ENCODE measurements at places on chromosomes 5 and 9.

DNA sequence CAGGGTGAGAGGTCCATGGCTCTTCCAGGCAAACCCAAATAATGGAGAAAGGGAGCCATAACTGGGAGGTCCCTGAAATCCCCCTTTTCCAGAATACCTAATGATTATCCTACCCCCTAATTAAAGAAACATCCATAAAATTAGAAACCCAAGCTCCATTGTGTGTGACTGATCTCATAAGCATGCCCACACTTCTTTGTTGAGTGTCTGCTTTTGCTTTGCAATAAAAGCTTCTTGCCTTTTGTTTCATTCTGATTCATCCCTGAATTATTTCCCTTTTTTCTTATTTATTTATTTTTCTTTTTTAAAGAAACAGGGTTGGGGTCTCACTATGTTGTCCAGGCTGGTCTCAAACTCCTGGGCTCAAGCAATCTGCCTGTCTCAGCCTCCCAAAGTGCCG lies 33.1 kb downstream of the BTF3 start:
- DNase-seq: no peak

DNA sequence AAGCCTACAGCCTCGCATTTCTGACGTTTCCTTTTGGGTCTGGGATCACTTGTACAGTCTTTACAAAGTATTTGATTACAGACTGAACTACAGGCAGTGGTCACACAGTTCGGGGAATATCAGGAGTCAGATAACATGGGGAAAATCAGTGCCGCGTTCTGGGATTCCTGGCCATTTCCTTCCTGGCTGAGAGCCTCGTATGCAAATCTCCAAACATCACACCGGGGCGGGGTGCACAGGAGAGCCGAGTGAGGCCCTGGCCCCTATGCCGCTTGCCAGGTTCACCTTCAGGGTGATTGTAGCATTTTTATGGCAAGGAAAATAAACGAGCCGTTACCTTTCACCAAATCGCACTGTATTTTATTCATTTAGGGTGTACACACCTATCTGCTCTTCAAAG lies 29.6 kb upstream of the SLC9A3 start:
- DNase-seq: no peak

- no peak for DNase-seq
Measured at GRCh38 chr5:178289438-178289837, 56.8 kb upstream of the PHYKPL start.

DNA sequence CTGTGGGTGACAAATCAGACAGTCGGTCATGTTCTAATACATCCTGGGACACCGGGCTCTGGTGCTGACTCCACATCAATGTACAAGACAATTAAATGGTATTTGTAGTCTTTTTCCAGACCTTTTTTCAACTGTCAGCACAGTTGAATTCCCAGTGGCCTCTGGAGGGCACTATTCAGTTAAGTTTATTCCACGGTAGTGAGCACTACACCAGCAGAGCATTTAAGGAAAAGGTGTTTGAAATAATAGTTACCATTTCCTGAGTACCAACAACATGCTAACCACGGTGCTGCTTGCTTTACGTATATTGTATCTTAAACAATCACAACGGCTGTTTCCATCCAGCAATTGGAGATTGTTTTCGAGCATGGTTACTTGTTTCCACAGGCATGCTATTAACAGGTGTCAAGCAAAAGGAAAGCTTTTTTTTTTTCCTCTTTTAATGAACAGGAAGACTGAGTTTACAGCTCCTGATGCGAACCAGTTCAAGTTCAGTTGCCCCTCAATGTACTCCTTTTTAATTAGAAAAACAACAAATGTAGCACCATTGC lies 186.7 kb downstream of the PDZD2 start:
- DNase-seq: peak; percentile 40

DNA sequence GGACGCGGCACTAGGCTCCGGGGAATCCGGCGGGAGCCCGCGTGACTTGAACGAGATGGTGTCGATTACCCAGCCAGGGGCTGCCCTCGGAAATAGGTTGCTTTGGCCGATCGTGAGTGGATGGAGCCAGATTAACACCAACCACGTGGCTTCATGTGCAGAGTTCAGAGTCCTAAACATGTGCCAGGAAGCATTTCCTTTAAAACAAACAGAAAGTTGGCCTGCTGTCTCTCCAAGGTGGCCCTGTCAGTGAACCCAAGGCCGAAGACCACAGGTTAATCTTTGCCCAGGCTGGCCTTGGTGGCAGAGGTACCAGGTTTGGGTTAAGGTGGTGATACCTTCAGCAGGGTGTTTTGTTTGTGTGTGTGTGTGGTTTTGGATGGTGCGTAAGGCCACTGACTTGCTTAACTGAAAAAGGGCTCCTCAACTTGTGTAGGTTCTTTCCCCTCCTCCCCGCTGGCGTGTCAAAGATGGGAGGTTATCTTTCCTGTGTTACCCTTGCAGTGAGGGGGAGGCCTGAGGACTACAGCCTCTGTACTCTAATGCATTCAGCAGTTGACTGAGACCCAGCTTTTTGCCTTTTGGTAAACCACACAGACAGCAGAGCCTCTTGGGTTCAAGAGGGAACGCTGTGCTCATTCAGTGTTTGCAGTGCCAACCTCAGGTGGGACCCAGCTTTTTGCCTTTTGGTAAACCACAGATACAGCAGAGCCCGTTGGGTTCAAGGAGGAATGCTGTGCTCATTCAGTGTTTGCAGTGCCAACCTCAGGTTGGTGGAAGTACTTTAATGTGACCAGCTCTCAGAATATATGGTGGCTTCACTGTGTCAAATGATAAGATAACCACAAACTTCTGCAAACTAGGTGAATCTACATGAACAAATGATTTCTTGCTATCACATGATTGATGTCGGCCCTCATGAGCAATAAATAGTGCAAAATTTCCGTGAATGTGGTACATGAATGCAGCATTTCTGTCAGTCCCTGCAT lies 1.4 kb downstream of the IQGAP2 start:
- no peak for DNase-seq

DNA sequence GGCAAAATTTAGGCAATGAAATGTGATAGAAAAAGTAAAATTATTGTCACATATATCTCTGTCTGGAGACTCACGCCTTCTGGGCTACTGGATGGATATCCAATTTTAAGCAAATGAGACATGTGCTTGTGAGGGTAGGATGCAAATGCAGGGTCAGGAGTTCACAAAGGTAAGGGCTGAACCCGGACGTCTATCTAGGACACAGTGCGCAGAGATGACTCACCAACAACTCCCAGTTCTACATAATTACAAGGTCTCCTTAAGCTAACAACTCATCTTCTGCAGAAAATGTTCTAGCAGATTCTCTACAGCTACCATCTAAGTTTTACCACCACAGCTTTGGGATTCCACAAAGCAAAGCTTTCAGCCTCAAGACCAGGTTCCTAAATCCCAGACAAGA lies 160.5 kb downstream of the ENTREP1 start:
- no peak for DNase-seq

GRCh38 chr9:116998305-116998704 lies 311.2 kb downstream of the TRIM32 start:
- DNase-seq: no peak

GRCh38 chr9:36542355-36542754 lies 30.3 kb upstream of the MELK start:
- DNase-seq: no peak

DNA sequence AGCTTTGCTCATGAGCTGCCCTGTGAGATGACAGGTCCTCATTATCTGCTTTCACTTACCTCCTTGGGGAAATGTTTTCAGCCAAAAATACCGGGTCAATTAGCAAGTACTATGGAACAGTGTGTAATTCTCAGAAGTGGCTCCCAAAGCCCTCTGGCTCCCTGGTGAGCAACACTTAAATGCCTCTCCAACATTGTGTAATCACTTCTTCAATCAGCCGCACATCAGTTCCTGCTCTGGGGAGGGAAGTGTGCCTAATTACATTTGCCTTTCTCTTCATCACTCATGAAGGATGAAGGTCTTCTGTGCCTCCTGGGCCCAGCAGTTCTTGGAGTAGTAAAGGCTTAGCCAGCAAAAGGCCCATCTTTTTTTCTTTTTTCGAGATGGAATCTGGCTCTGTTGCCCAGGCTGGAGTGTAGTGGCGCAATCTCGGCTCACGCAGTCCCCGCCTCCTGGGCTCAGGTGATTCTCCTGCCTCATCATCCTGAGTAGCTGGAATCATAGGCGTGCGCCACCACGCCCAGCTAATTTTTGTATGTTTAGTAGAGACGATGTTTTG lies 23.1 kb downstream of the NIM1K start:
- DNase-seq: no peak

DNA sequence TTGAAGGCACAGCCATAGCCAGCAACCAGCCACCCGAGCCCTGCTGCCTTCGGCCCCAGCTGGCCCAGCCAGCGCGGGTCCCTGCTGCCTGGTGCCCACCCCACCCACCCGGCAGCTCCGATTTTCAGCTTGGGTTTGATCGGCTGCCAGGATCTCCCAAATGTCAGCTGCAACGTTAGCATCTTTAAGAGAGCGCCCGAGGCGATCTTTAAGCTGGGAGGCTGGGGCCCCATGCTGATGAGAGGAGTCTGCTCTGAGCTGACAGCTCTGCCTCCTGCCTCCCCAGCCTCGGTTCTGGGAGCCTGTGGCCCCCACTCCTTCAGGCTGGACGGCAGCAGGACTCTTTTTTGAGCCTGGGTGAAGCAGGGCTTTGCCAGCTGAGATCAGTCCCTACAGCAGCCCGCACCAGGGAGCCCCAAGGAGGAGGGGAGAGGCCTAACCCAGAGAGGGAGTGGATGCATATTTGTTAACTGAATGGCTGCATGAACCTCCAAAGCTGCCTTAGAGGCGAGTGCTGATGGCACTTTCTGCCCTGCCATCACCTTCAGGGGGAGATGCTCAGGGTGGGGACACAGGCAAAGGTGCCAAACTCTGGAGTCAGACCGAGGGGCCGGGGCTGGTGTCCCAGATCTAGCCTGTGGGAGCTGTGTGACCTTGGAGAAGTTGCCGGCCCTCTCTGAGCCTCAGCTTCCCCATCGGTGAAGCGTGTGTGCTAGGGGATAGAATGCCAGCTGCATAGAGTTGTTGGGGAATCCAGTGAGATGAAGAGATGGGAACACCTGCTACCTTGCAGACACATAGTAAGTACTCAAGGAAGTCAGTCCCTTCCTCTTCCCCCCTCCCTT lies 165.5 kb downstream of the C9orf50 start:
- DNase-seq: no peak

DNA sequence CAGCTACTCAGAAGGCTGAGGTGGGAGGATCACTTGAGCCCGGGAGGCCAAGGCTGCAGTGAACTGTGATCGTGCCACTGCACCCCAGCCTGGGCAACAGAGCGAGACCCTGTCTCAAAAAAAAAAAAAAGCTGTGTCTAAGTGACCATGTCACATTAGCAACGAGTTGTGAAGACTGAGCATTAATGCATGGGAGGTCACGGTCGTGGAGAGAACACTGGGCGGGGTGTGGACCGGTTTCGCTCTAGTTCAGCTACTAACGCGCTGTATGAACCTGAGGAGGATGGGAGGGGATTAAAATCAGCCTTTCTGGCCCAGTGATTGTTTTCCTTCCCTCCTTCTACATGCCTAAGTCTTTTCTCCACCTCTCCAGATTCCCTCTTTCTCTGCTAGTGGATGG lies 56.7 kb upstream of the CARTPT start:
- DNase-seq: no peak

DNA sequence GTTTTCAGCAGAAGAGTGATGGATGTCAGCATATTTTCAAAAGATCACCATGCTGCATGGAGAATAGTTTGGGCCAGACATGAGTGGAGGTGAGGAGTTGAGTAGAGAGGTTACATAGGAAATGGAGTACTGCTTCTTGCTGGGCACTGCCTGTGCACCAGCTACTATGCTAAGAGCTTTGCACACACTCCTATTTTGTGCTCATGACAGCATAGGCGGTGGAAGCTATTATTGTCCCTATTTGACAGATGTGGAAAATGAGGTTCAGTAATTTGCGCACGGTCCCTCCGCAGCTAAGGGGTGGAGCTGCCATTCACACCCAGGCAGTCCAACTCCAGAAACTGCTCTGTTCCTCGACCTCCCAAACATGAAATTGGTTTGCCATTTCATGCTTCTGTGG lies 67.8 kb downstream of the ENTREP1 start:
- DNase-seq: no peak

GRCh38 chr5:172885597-172886340 lies 51.7 kb downstream of the ERGIC1 start:
- DNase-seq: no peak

- DNase-seq: no peak
Measured at GRCh38 chr9:3331801-3332200, 194.0 kb downstream of the RFX3 start.

- DNase-seq: no peak
Measured at GRCh38 chr9:26779062-26779461, 113.5 kb downstream of the CAAP1 start.

GRCh38 chr5:132263548-132264261 lies 6.2 kb downstream of the PDLIM4 start:
- DNase-seq: peak; percentile 83

GRCh38 chr5:56581426-56581825 lies 233.9 kb upstream of the MAP3K1 start:
- no peak for DNase-seq

- DNase-seq: no peak
Measured at GRCh38 chr5:102753889-102754766, 977 bp upstream of the PAM start.

GRCh38 chr9:127968700-127969383 lies 11.9 kb downstream of the EEIG1 start:
- peak; percentile 10 for DNase-seq

GRCh38 chr9:114720086-114720676 lies 38.2 kb upstream of the TEX48 start:
- DNase-seq: peak; percentile 62

DNA sequence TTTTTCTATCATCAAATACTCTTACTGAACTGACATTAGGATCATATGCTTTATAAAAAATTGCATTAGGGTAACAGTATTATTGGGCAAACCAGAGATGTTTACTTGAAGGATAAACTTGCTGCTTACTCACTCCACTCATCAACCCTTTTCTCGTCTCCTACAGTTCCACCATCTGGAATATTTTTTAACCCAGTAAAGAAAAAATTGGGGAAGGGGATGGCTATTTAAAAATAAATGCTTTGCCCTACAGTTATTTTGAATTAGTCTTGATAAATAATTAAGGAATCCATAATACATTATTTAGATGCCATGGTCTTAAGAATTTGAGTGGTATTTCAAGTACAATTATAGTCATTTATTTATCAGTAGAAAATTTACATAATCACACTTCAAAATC lies 225.8 kb downstream of the MEF2C start:
- DNase-seq: no peak

Measured in T1000 (cell line).